ENCODE measurements at places on chromosomes 1 and 21. TPM values are rescaled to one million over a fixed set of nuclear protein-coding genes. Genes with fewer than 3 reads are reported as not detected.

The NOS1AP gene
- 10.7 TPM for total RNA-seq

The TRIM62 gene
- 6.2 TPM for total RNA-seq

The BMP8A gene
- total RNA-seq, result 1.2 TPM

The MCOLN3 gene
- 3.1 TPM for total RNA-seq

- no peaks in the 10 kb centered on the region for H3K4me1 ChIP-seq
- H3K4me3 ChIP-seq, result no peak overlapping the region
- DNase-seq, result no peak
Observed at GRCh38 chr1:169745015-169745861, 11.4 kb upstream of the SELE start.

DNA sequence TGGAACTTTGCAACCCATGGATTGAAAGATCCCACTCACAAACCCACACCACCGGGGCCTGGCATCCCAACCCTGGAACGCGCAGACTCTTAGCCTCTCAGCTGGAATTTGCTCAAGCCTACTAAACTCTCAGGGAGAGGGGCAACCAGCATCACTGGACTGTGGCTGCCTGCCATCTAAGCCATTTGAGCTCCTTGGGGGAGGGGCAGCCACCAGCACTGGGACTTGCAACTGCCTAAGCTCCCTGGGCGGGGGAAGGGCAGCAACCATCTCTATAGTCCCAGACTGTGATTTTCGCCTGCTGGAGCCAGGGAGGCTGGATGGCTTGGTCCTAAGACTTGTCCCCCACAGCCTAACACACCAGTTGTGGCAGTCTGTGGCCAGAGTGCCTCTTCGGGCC, 122.3 kb downstream of the SNX7 start:
- no peak overlapping the region for H3K27ac ChIP-seq
- no peaks in the 10 kb centered on the region for H3K36me3 ChIP-seq
- H3K4me1 ChIP-seq, result no peaks in the 10 kb centered on the region
- H3K27me3 ChIP-seq, result no peaks in the 10 kb centered on the region

- DNase-seq, result no peak
- no peaks in the 10 kb centered on the region for H3K4me1 ChIP-seq
- H3K27ac ChIP-seq, result no peak overlapping the region
- H3K36me3 ChIP-seq, result no peaks in the 10 kb centered on the region
Observed at GRCh38 chr21:34031835-34032370, 41.5 kb upstream of the MRPS6 start.

DNA sequence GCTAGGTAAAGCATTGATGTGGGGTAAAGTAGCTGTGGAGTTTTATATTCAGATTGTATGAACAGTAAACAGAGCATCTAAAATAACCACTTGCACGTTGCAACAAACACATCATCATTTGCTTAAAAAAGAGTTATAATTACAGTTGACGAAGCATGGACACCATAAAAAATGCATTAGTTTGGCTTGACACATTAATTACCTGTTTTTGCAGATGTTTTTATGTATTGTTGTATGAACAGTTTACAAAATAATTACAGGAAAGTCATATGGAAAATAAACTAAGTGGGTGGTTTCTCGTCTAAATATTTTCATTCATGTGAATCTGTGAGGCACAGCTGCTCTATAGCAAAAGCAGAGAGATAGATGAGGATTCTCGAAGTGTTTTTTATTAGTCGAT, 108.3 kb downstream of the RPS6KC1 start:
- no peaks in the 10 kb centered on the region for H3K27me3 ChIP-seq
- H3K4me3 ChIP-seq, result no peak overlapping the region
- DNase-seq, result no peak
- H3K4me1 ChIP-seq, result no peaks in the 10 kb centered on the region

DNA sequence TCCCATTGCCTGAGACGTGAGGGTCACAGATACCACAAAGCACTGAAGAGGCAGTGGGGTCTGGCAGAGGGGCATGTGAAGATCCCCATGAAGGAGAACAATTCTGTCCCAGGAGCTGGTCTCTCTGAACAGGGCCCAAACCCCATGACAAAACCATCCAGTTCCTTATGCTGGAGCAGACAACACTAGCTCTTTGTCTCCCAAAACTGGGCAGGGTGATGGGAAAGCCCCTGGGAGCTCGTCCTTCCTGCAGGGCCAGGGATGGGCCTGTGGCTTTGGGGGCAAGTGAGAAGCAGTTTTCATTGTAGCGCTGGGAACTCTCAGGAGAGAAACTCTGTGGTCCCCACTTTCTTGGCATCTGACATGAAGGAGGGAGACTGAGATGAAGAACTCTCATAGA, 8.8 kb downstream of the ETV3L start:
- DNase-seq, result no peak
- no peaks in the 10 kb centered on the region for H3K36me3 ChIP-seq
- no peaks in the 10 kb centered on the region for H3K27me3 ChIP-seq
- H3K4me1 ChIP-seq, result no peaks in the 10 kb centered on the region

DNA sequence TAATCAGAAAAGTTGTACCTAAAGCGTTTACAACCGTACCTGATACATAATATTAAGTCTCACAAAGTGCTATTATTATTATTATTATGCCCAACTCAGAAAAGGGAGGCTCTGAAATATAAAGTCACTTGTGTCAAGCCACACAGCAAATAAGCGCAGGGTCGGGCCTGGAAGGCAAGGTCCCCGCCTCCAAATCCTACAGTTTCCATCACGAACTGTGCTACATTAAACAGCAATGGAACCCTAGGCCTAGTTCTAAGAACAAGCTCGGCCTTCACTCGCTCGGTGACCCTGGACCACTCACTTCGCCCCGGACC, 549 bp downstream of the PARS2 start:
- H3K36me3 ChIP-seq, result peaks cover 2% of the 10 kb centered on the region
- H3K27ac ChIP-seq, result peak overlapping the region; percentile 65
- peaks cover 8% of the 10 kb centered on the region for H3K4me1 ChIP-seq
- H3K27me3 ChIP-seq, result no peaks in the 10 kb centered on the region

- no peak overlapping the region for H3K4me3 ChIP-seq
- no peaks in the 10 kb centered on the region for H3K27me3 ChIP-seq
- H3K27ac ChIP-seq, result peak overlapping the region; percentile 62
- no peaks in the 10 kb centered on the region for H3K4me1 ChIP-seq
- no peak for DNase-seq
- no peaks in the 10 kb centered on the region for H3K36me3 ChIP-seq
Observed at GRCh38 chr1:244162786-244163530, 111.9 kb downstream of the ZBTB18 start.

GRCh38 chr1:172670316-172670715, 11.4 kb downstream of the FASLG start:
- H3K4me1 ChIP-seq, result no peaks in the 10 kb centered on the region
- H3K36me3 ChIP-seq, result no peaks in the 10 kb centered on the region
- H3K4me3 ChIP-seq, result no peak overlapping the region
- H3K27me3 ChIP-seq, result no peaks in the 10 kb centered on the region
- DNase-seq, result no peak

DNA sequence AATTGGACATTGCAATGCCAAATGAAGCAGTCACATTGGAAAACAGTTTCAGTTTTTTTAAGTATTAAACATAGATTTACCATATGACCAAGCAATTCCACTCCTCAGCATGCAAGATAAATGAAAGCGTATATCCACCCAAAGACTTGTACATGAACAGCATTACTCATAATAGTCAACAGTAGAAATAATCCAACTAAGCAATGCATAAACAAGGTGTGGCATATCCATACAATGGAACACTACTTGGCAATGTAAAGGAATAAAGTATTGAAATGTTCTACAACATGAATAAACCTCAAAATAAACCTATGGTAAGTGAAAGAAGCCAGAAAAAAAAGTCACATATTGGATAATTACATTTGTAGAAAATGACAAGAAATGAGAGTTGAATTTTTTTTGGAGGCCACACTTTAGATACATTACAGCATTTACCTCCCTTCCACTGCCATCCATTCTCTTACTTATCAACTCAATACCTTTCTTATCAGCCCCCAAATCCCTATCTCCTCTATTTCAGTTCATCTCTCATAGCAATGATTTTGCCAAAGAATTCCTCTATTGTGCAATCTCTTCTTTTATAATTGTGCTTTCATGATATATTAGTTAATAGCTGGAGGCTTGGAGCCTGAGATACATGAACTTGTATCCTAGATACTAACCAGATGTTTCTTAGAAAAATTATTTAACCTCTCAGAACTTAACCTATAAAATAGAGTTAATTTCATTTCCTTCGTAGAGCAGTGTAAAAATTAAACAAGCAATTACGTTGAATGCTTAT, 414.2 kb upstream of the C1orf87 start:
- no peaks in the 10 kb centered on the region for H3K36me3 ChIP-seq
- no peaks in the 10 kb centered on the region for H3K27me3 ChIP-seq
- no peak for DNase-seq
- no peak overlapping the region for H3K4me3 ChIP-seq

DNA sequence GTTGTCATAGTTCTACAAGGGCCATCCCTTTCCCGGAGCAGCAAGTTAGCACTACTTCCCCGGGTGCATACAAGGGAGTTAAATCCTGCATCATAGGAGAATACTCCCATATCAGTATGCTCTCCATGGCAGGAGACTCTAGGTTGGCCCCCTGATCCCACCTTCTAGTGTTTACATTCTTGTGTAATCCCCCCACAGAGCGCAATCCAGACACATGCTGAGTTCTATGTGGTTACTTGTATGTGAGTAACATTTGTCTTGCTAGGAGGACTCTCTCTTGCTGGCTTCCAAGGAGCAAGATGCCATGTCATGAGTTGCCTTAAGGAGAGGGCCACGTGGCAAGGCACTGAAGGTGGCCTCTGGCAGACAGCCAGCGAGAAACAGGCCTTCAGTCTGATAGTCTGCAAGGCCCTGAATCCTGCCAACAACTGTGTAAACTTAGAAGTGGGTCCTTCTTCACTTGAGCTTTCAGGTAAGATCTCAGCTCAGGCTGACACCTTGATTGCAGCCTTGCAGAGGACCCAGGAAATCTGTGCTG, 155.3 kb downstream of the CDC7 start:
- H3K36me3 ChIP-seq, result no peaks in the 10 kb centered on the region
- H3K4me3 ChIP-seq, result no peak overlapping the region
- H3K27me3 ChIP-seq, result no peaks in the 10 kb centered on the region
- no peak for DNase-seq
- no peak overlapping the region for H3K27ac ChIP-seq
- no peaks in the 10 kb centered on the region for H3K4me1 ChIP-seq
